HS-5 (cell line): ENCODE measurements at places on chromosomes 5 and 9.

DNA sequence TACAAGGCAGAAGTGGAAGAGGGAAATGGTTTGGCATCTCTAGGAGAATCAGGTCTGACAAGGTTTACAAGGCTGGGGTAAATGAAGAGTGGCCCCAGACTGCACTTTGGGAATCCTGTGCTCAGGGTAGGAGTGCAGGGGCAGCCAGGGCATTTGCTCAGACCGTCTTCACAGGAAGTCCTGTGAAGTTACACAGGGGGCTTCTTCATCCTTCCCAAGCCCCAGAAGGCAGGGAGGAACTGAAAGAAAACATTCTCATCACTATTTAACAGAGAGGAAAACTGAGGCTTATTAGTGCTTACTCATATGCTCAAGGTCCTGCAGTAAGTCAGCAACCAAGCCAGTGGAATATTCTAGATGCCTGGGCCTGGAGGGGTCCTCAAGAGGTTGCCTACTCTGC lies 80.7 kb downstream of the NRG2 start:
- no peak for DNase-seq

DNA sequence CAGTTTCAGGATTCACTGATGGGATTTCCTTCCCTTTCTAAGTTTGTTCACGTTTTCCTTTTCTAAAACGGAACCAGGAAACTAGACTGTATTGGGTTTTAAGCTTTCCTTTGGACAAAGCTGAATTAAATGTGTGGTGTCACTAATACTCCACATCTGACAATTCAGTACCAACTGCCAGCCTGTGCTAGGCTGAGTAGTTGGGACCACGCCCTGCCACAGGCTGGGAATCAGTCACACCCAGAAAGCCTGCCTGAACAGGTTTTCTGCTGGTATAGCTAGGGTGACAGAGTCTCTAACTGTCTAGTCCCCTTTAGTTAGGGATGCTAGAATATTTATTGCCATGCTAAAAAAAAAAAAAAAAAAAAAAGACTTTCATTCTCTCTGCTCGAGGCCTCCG lies 15.6 kb downstream of the SPACA9 start:
- DNase-seq: no peak

DNA sequence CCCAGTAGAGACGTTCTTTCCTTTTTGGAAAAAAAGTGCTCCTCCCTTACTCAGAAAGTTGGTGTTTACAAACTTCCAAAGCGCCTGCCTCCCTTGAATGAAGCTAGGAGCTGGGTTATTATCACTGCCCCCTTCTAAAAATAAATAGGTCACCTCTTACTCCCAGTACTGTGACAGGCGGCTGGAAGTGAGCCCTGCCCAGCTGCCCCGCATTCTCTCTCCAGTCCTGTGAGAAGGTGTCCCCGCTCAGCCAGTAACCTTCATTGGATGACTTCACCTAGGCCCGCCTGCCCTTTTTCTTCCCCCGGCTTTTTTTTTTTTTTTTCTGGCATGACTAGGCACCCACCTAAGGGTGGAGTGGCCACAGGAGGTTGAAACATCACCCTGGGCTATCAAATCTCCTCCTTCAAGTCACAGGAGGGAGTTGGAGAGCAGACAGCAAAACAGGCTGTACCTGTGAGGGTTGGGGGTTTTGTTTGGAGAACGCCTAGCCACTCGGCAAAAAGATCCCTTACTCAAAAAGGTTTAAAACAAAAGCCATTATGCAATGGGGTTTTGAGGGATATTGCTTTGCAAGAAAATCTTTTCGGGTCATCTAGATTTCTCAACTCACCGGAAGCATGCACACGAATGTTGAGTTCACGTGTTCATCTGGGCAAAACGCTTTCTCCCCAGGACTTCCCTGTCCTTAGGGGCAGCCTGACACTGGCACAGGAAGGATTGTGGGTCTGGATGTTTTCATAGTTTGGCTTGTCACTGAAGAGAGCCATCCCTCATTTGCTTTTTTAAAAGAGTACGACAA lies 43.3 kb upstream of the ZNF622 start:
- DNase-seq: no peak

GRCh38 chr5:102753889-102754766 lies 977 bp upstream of the PAM start:
- no peak for DNase-seq

DNA sequence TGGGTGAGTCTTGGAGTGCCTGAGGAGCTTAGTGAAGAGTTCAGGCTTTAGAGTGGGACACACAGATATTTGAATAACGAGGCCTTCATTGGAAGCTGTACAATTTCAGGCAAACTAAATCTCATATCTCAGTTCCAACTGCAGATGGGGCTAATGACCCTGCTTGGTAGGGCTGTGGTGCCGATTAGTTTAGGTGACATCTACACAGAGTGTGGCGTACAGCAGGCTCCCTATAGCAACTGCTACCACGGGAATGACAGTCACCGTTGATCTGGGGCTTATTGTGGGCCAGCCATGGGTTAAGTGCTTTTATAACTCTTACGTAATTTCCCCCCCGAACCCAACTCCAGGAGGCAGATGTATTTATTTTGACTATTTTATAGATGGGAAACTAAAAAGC lies 70.8 kb downstream of the FAT2 start:
- DNase-seq: no peak

DNA sequence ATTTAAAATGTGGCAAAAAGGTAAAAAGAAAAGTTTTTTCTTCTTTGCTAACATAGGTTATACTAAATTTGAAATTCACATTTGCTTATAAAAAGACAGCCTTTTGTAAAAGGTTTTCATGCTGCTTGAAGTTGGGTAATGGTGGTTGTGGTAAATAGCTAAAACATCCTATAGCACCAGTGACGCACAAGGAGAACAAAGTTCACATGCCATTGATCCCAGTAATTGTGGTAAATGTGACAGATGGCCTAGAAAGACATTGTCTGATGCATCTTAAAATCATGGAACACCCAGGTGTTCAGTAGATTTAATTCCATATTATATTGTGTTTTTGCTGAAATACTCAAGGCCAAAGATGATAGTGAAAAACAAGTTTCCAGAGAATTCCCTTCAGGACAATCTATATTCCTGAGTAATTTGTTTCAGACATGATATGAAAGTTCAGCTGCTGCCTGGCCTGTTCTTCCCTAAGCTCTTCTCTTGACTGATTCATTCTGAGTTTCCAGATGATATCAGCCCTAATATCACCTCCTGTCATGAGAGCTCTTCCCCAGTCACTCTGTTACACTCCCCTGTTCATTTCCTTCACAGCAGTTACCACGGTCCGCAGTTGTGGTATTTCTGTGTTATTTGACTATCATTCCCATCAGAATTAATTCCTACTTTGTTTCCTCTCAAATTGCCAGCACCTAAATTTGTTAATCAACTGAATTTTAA lies 4.6 kb upstream of the FBXL17 start:
- DNase-seq: peak; percentile 80

GRCh38 chr5:102789469-102789868 lies 34.4 kb downstream of the PAM start:
- no peak for DNase-seq

DNA sequence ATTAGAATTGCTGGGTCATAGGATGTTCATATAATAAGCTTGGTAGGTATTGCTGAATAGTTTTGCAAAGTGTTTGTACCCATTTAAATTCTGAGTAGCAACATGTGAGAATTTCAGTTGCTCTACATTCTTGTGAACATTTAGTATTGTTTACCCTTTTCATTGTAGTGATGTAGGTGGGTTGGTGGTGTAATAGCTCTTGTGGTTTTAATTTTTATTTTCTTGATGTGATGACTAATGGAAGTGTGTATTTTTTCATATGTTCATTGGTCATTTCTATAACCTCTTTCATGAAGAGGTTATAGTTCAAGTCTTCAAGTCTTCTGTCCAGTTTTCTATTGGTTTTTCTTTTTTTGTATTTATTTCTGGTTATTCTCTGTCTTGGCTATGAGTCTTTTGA lies 34.4 kb downstream of the RASA1 start:
- DNase-seq: peak; percentile 34

DNA sequence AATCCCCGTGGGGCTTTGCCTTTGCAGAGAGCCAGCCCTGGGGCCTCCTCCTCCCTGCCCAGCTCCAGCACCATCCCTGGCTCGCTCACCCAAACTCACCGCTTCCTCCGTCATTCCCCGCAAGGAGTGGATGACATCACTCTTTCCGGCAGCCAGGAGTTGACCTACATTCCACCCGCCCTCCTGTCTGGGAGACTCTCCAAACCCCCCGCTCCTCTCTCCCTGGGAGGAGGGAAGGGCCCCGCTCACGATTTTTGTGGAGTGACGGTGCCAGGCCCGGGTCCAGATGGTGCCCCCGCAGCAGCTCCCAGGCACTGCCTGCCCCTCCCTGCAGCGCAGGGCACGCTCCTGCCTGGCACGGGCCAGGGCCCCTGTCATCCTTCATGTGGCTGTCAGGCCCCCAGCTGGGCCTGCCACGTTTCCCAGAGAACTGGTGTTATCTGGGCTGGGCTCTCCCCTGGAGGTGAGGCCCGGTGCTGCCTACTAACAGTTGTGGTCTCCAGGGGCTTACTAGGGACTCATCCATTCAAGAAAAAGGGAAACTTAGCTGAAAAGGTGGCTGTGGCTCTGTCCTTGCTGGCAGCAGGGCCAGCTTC lies 52.3 kb downstream of the NTNG2 start:
- peak; percentile 83 for DNase-seq

DNA sequence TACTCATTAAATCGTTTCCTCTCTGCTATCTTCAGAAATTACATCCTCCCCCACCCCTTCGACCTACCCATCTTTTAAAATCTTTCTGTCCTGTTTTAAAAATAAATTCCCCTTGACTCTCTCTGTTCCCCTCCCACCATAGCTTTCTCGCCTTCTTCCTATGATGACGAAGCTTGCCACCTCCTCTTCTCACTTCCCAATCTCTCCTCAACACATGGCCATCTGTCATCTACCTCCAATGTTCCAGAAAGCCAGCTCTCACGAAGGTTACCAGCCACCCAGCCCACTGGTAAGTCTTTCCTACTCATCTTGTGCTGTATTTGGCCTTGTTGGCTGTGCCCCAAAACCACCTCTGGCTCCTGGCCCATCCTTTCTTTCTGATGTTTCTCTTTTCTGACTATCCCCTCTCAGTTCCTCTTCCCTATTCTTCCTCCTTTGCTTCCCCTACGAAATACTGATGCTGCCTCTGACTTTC lies 346.3 kb downstream of the ENC1 start:
- DNase-seq: no peak

DNA sequence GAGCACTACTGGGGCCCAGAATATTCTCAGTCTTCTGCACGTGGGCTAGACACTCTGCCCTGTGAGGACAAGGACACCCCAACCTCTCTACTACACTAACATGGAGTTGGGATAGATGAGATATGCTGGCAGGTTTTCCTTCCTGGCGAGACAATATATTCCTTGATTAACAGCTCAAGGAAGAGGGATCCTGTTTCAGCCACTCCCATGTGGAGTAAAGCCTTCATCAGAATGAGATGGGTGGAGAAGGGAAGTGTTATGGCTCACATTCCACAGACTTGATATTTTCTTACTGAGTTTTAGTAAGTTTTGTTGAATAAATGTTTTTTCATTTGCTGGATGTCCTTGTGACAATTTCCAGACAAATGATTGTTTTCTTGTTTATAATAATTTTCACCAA lies 1187.6 kb downstream of the CDH12 start:
- no peak for DNase-seq

DNA sequence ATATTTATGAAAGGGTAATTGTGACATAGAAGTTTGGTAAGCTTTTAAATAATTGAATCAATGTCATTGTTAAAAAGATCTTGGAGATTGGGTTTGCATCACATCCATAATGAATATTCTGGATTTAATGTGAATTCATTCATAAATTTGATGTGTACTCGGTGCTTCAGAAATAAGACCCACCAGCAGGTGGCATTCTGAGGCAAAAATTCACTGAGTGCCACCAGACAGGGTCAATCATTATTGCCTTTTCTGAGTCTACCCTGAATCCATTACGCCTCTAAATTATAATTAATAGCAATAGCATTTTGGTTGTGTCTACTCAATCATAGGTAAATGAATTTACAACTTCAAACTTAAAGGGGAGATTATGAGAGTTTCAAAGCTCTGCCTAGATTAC lies 1.0 kb downstream of the TRPC7 start:
- DNase-seq: no peak

DNA sequence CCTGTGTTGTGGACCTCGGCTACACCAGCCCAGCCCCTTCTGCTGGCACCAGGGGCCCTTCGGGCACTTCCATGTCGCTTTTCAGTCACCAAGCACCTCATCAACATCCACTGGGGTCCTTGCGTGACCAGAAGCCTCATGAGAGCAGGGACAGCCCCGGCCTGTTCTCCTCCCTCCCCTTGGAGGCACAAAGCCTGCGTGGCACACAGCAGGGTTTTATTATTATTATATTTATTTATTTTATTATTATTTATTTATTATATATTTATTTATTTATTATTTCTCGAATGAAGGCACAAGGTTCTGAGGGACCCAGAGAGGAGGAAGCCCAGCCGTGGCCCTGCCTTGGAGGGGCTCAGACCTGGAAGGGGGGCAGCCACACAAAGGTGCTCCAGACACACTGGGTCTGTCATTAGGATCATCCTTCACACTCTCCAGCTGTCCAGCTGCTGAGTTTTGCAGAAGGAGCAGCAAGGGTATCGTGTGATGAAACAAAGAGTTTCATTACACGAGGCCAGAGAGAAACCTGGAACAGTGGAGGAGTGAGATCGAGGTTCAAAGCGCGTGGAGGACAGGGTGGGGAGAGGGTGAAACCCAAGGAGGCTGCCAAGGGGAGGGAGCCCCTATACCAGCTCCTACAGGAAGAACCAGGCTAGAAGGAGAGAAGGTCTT lies 5.2 kb downstream of the VAV2 start:
- DNase-seq: no peak

- DNase-seq: no peak
Observed at GRCh38 chr5:76401801-76402250, 1.3 kb upstream of the IQGAP2 start.

GRCh38 chr5:5348576-5348975 lies 73.9 kb upstream of the ICE1 start:
- no peak for DNase-seq

DNA sequence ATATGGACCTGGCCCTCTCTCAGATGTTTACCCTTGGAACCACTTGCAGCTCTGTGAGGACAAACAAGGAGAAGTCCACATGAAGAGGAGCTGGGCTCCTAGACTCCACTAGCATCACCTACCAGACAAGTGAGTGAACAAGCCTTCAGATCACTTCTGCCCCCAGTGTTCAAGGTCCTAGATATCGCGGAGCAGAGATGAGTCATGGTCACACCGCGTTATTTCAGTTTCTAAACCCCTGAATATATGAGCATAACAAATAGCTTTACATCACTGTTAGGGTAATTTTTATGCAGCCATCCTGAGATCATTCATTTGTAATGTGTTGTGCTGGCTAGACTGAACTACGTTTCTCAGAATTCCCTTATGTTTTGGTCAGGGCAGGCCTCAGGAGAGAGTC lies 77.0 kb upstream of the DAP start:
- DNase-seq: no peak

DNA sequence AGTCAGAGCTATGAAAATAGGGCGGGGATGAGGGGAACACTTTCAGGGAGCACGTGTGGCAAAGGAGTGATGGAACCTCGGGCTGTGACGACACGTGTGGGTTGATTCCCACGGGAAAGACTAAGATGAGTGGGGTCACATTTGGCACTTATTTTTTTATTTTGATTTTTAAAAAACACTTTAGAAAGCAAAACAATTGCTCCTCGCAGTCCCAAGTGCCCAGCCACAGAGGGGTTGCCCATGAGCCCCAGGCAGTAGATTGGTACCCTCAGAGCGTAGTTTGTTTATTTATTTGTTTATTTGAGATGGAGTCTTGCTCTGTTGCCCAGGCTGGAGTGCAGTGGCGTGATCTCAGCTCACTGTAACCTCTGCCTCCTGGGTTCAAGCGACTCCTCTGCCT lies 69.7 kb downstream of the WNK2 start:
- DNase-seq: no peak

GRCh38 chr5:157478726-157479125 lies 18.7 kb downstream of the NIPAL4 start:
- DNase-seq: no peak

- peak; percentile 42 for DNase-seq
Observed at GRCh38 chr5:12780536-12780935, 876.3 kb upstream of the CTNND2 start.
